ENCODE measurements at places on chromosomes 12 and 14.

GRCh38 chr12:111467092-111467856 lies 61.6 kb downstream of the SH2B3 start:
- no peaks in the 10 kb centered on the region for H3K4me1 ChIP-seq
- no peak for DNase-seq
- no peaks in the 10 kb centered on the region for H3K27me3 ChIP-seq
- H3K36me3 ChIP-seq = peaks cover 36% of the 10 kb centered on the region

DNA sequence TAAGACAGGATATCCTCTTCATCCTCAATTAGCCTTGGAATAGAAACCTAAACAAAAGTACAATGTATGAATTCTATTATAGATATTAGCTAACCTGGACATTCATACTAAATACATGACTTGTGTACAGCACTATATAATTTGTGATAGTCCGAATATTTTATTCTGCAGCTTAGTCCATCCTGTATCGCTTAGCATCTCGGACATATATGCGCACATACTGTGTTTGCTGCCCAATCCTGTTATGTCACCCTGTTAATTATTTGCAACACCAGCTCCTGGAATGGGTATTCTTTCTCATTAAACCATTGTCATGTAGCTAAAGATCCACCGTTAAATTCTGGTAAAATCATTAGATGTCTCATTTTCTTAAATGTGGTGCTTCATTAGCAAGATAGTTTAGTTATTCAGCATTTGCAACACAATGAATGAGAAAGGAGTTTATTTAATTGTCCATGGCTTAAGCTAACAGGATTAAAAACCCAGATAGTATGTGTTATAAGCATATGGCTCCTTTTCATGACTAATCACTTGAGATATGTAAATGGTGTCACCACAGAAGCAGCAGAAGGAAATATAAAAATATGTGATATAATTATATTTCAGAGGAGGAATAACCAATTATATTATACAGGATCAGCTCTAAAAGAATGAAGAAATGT lies 156.0 kb upstream of the ARHGAP5 start:
- no peaks in the 10 kb centered on the region for H3K36me3 ChIP-seq
- no peak for DNase-seq
- H3K27me3 ChIP-seq = no peaks in the 10 kb centered on the region
- no peak overlapping the region for H3K27ac ChIP-seq
- H3K4me1 ChIP-seq = no peaks in the 10 kb centered on the region
- H3K4me3 ChIP-seq = no peak overlapping the region

GRCh38 chr12:32139064-32139421 lies 32.4 kb downstream of the BICD1 start:
- H3K27ac ChIP-seq = peak overlapping the region; percentile 70
- DNase-seq = no peak
- peak overlapping the region; percentile 79 for H3K4me3 ChIP-seq
- H3K36me3 ChIP-seq = no peaks in the 10 kb centered on the region

DNA sequence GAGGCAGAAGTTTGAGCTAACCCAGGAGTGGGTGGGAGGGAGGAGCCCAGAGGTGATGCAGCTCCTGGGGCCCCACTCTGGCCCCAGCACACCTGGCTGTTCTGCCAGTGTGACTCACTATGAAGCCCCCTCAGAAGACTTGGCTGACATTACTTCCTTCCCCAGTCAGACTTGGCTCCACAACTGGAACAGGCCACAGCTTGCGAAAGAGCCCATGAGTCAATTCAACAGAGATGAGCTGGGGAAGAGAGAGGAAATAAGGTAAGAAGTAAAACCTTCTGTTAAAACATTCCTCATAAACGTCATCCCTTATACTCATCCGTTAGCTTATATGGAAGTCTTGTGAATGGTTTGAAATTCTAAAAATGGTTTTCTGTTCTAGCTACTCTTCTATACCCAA lies 245.9 kb downstream of the ADAMTS20 start:
- no peaks in the 10 kb centered on the region for H3K36me3 ChIP-seq
- H3K4me3 ChIP-seq = no peak overlapping the region
- DNase-seq = no peak
- H3K4me1 ChIP-seq = no peaks in the 10 kb centered on the region
- H3K27me3 ChIP-seq = no peaks in the 10 kb centered on the region
- no peak overlapping the region for H3K27ac ChIP-seq

DNA sequence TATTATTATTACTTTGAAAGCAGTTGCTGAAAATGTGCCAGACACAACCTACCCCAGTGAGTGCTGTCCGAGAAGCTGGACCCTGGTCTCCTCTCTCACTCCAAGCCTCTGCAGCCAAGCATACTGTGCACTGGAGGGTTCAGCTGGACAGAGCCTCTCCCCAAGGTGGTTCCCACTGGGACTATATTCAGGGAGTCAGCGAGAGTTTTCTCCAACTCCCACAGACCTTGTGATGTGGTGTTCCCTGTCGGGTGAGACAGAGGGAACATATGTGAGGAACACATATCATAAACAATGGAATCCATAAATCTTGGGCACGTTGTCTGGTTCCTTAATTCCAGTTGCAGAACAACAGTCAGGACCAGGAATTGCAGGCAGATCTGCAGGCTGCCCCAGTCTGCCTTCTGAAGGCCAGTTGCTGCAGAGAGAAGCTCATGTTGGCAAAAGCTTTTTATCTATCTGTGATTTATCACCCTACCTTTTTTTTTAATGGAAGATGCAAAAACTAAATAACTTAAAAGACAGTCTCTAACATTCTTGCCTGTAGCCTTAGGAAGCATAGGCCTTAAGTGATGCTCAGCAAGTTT lies 619.8 kb upstream of the TBX3 start:
- no peaks in the 10 kb centered on the region for H3K27me3 ChIP-seq
- no peak overlapping the region for H3K4me3 ChIP-seq
- DNase-seq = no peak
- no peak overlapping the region for H3K27ac ChIP-seq
- no peaks in the 10 kb centered on the region for H3K36me3 ChIP-seq

GRCh38 chr14:26332966-26333365 lies 264.9 kb downstream of the NOVA1 start:
- no peak overlapping the region for H3K4me3 ChIP-seq
- H3K36me3 ChIP-seq = no peaks in the 10 kb centered on the region
- no peak for DNase-seq
- H3K4me1 ChIP-seq = no peaks in the 10 kb centered on the region
- no peaks in the 10 kb centered on the region for H3K27me3 ChIP-seq
- no peak overlapping the region for H3K27ac ChIP-seq

DNA sequence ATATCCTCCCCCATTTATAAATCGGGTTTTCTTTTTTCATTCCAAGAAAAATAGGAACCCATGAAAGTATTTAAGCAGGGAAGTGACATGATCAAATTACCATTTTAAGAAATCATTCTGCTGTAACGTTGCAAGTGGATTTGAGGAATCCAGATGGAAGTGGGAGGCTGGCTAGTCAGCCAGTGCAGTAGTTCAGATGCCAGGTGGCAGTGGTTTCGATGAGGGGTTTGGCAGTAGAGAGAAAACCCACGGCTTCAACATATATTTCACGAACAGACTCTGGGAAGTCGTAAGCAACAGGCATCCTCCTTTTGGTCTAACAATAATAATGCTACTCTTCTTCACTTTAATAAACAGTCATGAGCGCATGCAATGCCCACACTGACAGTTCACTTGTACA lies 25.0 kb downstream of the PDZRN4 start:
- no peaks in the 10 kb centered on the region for H3K27me3 ChIP-seq
- no peaks in the 10 kb centered on the region for H3K36me3 ChIP-seq
- no peak overlapping the region for H3K4me3 ChIP-seq
- no peaks in the 10 kb centered on the region for H3K4me1 ChIP-seq
- no peak for DNase-seq
- no peak overlapping the region for H3K27ac ChIP-seq

DNA sequence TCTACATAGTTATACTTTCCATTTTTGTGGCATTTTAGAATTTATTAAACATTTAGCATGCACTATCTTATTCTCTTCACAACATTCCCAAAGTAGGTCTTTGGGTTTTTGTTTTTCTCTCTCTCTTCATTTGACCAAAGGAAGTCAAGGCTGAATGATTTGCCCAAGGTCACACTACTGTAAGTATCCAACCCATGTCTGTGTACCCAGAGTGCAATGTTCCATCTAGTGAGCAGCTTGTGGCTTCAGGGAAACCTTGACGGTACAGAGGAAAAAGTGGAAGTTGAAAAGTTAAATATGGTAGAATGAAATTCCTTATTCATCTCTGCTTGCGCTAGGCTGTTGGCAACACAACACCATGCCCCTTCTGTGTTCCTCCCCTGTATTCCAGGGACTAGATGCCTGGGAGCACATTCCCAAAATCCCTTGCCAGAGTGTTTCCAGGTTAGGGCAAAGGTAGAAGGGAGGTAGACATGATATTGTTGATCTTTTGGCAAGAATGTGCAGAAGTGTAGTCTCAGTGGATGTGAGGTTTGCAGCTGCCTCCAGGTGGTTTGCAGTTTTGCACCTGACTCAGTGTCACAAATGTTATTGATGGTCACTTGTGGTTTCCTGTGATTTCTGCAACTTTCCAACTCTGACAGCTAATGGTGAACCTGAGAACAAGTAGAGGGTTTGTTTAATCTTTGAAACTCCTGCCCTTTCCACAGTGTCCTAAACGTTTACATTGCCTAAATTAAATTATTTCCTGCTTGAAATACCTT lies 196.7 kb downstream of the RMST start:
- H3K27me3 ChIP-seq = no peaks in the 10 kb centered on the region
- no peaks in the 10 kb centered on the region for H3K4me1 ChIP-seq
- no peak overlapping the region for H3K4me3 ChIP-seq

DNA sequence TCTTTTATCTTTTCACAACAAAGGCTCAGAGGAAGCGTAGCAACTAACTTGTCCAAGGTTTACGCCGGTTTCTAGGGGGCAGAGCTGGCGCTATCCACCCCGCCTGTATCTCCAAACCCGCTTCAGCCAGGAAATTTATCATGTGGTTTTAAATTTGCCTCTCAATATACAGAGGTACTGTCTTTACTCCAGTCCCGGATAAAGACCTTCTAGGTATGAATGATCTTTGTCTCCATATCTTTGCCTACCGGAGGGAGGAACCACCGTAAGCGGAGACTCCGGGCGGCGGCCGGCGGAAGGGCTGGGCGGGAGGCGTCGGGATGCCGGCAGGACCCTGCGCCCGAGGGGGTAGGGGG lies 693 bp upstream of the RIMKLB start:
- peaks cover 4% of the 10 kb centered on the region for H3K36me3 ChIP-seq
- H3K27ac ChIP-seq = peak overlapping the region; percentile 91
- H3K4me1 ChIP-seq = peaks cover 26% of the 10 kb centered on the region
- H3K27me3 ChIP-seq = no peaks in the 10 kb centered on the region

DNA sequence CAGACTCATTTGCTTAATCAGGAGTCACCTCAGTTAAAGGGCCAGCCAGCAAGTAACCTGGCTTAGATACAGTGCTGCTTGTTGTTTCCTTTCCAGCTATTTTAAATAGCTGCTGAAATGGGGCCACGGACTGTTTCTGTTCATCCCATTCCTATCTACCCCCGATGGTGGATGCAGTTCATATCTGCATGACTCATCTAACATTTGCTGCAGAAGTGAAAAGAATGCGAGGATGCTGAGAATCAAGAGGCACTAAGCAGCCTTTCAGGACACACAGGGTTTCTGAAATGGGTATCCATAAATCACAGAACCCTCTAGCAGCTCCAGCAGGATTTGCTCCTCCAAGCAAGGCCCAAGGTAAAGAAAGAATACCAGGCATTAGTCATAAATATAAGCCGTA lies 60.2 kb upstream of the RTRAF start:
- H3K36me3 ChIP-seq = peaks cover 57% of the 10 kb centered on the region
- H3K27ac ChIP-seq = peak overlapping the region; percentile 93
- no peaks in the 10 kb centered on the region for H3K27me3 ChIP-seq
- peaks cover 60% of the 10 kb centered on the region for H3K4me1 ChIP-seq
- peak overlapping the region; percentile 72 for H3K4me3 ChIP-seq
- no peak for DNase-seq

- peaks cover 54% of the 10 kb centered on the region for H3K4me1 ChIP-seq
- peak overlapping the region; percentile 90 for H3K27ac ChIP-seq
- H3K4me3 ChIP-seq = peak overlapping the region; percentile 73
- peaks cover 62% of the 10 kb centered on the region for H3K36me3 ChIP-seq
- H3K27me3 ChIP-seq = no peaks in the 10 kb centered on the region
These were observed 30.4 kb downstream of the RAP1B start for GRCh38 chr12:68641138-68641537.

DNA sequence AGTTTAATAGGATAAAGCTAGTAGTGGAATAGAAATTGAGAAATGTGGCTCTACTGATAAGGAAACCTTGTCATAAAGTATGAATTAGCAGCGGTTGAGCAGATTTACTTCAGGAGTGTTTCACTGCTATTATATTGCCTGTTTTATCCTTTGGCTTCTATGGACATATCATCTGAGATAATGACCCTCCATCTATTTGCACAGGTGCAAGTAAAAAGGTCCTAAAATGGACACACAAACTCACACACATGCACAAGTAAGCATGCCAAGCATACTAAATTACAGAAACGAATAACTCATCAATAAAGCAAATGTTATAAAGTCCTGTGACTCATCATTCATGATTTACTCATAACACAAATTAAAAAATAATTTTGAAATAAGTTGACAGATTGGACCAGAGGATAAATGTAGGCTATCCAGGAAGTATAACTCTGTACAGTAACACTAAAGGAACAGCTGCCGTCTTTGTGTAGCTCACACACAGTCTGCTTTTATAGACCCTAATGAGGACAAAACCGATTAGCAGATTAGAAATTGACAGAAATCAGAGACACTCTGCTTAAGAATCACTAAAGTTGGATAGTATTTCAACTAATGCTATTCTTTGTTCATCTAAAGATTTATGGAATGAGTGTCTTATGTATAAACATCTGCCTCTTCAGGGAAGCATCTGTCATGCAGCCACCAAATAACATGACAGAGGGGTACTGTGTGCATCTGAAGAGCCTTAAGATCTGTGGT lies 73.9 kb downstream of the SYT1 start:
- H3K27ac ChIP-seq = no peak overlapping the region
- H3K36me3 ChIP-seq = no peaks in the 10 kb centered on the region
- H3K27me3 ChIP-seq = no peaks in the 10 kb centered on the region
- DNase-seq = no peak
- no peak overlapping the region for H3K4me3 ChIP-seq
- H3K4me1 ChIP-seq = no peaks in the 10 kb centered on the region

DNA sequence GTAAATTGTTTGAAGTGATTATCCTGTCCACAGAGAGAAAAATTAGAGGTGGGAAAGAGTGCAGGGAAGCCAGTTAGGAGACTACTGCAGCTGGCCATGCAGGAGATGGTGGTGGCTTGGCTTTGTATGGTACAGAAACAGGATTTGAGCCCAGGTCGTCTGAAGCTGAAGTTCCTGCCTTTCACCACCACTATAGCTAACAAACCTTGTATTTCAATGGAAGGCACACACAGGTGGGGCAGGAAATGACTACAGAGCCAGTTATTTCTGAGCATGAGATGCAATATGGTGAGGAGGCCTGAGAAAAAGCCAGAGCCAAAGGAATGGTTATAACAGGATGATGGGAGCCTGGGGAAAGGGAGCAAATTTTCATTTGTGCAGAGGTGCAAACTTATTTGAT lies 103.9 kb downstream of the BTG1 start:
- no peaks in the 10 kb centered on the region for H3K27me3 ChIP-seq
- peak; percentile 12 for DNase-seq
- H3K27ac ChIP-seq = peak overlapping the region; percentile 11
- H3K36me3 ChIP-seq = no peaks in the 10 kb centered on the region
- H3K4me3 ChIP-seq = no peak overlapping the region

Measured in effector memory CD8-positive, alpha-beta T cell (primary cell).